ENCODE measurements at places on chromosomes 11 and 22. TPM values are rescaled to one million over a fixed set of nuclear protein-coding genes. Genes with fewer than 3 reads are reported as not detected.

NXPE1 gene
- not detected for total RNA-seq

C22orf31 gene
- not detected for total RNA-seq

SCGB2A2 gene
- not detected for total RNA-seq

CD6 gene
- not detected for total RNA-seq

BCO2 gene
- total RNA-seq, result 0.38 TPM

BAIAP2L2 gene
- total RNA-seq, result 1.7 TPM

TBX1 gene
- 0.85 TPM for total RNA-seq

NPAS4 gene
- not detected for total RNA-seq

SLC25A17 gene
- 11.3 TPM for total RNA-seq

HTR3A gene
- total RNA-seq, result not detected

TMPRSS6 gene
- not detected for total RNA-seq

TRIM22 gene
- 68.2 TPM for total RNA-seq

ACR gene
- total RNA-seq, result not detected

NUDT22 gene
- total RNA-seq, result 73.2 TPM

BRSK2 gene
- 0.58 TPM for total RNA-seq

PLEKHB1 gene
- total RNA-seq, result 1.1 TPM

Measured in regular cardiac myocyte (primary cell).